ENCODE measurements at places on chromosomes 3 and 15.

DNA sequence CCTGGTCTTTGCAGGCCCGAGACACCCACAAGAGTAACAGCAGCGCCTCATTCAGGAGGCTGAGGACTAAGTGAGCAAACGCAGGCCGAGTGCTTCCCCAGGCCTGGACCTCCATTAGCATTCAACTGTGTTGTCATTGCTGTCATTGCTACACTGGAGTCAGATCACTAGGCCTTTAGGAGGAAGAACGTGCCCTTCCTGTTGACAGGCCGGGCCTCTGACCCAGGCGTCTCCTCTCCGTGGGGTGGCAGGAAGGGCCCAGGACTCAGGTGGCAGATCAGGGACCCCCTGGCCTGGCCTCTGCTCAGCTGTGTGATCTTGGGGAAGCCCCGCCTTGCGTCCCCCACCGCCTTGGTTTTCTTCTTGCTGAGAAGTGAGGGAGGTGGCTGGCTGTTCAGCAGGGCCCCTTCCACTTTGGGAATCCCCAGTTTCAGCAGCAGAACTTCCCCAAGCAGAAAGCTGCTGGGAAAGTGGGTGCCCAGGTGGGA, 19.1 kb downstream of the ZDHHC19 start:
- no peak for DNase-seq

DNA sequence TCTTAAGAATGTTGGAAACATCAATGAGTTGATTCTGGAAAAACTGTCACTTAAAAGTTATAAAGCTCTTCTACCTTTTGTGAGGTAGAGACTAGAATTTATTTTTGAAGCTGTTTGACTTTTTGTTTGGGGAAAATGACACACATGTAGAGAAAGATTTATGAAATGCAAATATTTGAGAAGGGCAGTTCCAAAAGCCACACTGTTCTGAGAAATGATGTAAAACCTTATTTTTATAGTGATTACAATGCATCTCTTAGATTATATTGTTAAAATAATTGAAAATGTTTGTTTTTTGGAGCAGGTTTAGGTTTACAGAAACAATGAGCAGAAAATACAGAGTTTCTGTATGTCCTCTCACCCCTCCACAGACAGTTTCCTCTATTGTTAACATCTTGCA, 116.1 kb upstream of the CMC1 start:
- no peak for DNase-seq

GRCh38 chr3:194267744-194268653, 83.1 kb downstream of the CPN2 start:
- peak; percentile 89 for DNase-seq

GRCh38 chr3:6098516-6099157, 762.3 kb upstream of the GRM7 start:
- DNase-seq, result no peak

GRCh38 chr3:38558864-38559263, 62.7 kb downstream of the EXOG start:
- no peak for DNase-seq

- no peak for DNase-seq
Observed at GRCh38 chr3:8555725-8556472, 54.3 kb downstream of the LMCD1 start.

- no peak for DNase-seq
Observed at GRCh38 chr3:58683466-58683865, 16.9 kb upstream of the FAM3D start.

GRCh38 chr3:4401441-4401840, 65.6 kb downstream of the SUMF1 start:
- no peak for DNase-seq

- DNase-seq, result no peak
Observed at GRCh38 chr3:61771976-61772375, 210.6 kb downstream of the PTPRG start.

DNA sequence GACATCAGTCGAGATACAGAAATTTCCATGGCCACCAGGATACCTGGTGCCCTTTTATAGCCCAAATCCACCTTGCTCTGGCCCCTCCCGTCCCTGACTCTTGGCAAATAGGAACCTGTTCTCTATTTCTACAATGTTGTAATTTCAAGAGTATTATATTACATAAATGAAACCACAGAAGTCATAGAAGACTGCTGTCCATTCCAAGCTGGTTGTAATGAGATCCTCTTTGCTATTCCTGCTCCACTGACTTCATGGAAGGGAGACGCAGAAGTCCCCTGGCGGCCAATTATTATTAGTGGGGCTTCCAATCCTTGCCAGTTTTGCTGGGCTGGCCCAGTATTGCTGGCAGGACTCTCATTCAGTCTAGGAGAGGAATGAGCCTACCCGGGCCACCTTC, 26.6 kb downstream of the DCP1A start:
- DNase-seq, result no peak

GRCh38 chr3:11909726-11910125, 63.0 kb upstream of the TAMM41 start:
- DNase-seq, result no peak

DNA sequence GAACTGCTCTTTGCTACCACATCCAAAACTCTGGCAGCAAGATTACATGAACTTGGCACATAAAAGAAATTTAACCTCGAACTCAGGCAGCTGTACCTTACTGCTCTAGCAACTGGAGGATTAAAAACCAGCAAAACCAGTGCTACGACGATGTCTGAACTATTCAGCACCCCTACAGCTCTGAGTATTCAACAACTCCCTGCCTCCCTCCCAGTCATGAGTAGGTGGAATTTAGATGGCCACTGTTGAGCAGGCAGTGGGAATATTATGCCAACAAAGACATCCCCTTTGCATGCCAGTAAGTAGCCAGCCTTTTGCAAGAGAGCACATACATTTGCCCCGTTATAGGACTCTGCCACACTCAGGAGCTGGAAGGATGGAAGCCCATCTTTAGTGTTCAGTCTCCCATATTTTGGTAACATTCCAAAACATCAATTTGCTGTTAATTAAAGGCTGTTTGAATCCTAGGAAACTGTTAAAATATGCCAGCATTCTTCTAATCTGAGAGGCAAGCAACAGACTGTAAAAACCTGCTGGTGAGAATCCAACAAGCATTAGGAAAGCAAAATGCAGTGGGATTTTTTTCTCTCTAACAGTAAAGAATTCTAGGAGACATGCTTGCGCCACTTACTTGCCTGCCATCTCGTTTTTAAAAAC, 85.4 kb downstream of the ZNF385D start:
- no peak for DNase-seq

DNA sequence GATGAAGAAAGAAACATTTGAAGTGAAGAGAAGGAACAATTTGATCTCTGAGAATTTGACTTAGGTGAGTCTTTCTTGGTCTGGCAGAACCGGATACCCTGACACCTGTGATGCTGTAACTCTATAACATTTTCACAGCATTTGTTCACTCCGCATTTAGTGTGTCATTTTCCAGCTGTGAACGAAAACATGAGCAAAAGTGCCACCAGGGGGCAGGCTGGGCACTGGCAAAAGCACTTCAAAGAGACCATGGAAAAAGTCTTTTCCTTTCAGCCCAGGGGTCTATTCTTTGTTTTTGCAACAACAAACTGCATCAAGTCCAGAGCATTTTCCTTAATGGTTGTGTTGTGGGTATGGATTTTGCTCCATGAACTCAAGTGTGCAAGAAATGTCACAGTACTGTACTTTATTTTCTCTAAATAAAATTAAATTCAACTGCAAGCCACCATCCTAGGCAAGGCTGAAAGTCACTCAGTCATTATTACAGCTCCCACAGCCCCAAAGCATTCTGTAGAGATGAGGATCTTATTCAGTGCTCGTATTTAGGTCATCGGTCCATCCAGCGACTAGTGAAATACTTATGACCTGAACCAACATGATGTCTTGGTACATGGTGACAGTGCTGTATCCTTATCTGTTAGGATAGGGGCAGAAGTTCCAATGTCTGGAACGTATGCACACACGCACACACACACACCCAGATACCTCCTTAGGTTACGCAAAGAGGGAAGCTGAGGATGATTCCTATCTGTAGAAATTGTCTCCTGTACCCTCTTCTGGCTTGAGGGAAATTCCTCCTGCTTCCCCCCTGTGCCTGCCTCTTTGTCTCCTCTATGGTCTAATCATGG, 125.5 kb downstream of the GADL1 start:
- peak; percentile 64 for DNase-seq

- no peak for DNase-seq
Observed at GRCh38 chr3:136192831-136193230, 3.3 kb downstream of the MSL2 start.

DNA sequence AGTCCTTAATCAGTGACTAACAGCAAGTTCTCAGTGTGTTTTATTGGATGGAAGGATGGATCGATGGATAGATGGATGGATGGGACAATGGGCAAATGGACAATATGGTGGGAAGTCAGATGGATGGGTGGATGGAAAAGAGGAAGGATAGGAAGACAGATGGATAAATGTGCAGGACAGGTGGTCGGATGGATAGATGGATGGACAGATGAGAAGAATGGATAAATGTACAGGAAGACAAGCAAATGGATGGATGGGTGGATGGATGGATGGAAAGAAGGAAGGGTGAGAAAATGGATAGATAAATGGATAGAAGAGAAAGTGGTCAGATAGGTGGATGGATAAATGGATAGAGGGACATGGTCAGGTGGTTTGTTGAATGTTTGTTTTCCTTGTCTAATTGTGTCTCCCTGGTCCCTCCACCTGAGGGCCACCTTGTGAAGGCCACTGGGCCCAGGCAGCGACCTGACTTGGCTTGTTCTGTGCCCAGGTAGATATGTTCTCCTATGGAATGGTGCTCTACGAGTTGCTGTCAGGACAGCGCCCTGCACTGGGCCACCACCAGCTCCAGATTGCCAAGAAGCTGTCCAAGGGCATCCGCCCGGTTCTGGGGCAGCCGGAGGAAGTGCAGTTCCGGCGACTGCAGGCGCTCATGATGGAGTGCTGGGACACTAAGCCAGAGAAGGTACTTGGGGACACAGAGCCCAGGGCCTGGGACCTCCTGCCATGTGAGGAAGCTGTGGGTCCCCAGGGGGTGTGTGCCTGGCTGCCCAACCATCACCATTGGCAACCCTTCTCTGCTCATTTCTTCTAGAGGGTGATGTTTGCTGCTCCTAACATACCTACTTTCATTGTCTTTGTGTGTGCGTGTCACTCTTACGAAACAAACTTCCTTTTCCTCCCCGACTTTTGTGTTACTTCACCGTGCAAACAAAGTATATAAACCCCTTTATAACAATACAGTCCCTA, 137.5 kb downstream of the LRRK1 start:
- no peak for DNase-seq

DNA sequence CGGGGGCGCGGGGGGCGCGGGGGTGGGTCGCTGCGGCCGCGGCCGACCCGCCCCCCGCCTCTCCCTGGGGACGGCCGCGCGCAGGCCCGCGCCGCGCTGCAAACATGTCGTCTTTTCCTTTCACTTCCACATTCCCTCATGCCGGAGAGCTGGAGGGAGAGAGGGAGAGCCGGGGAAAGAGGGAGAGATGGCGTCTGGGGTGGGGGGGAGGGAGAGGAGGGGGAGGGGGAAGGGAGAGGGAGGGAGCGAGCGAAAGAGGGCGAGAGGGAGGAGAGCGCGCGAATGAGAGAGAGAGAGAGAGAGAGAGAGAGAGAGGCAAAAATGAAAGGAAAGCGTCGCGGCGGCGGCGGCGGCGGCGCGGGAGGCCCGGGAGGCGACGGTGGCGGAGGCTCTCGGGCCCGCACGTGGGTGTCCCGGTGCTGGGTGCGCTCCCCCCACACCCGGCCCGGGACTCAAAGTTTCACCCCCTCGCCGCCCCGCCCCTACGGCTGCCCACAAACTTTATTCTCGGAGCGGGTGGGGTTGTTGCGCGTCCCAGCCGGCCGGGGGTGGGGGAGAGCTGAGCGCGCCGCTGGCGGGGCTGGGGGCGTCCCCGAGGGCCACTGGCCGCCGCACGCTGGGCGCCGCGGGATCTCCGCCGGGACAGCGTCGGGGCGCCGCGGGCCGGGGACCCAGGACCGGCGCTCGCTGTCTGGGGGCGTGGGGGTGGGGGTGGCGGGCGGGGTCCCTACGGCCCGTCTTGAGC, 731 bp downstream of the ZNF710 start:
- peak; percentile 51 for DNase-seq

DNA sequence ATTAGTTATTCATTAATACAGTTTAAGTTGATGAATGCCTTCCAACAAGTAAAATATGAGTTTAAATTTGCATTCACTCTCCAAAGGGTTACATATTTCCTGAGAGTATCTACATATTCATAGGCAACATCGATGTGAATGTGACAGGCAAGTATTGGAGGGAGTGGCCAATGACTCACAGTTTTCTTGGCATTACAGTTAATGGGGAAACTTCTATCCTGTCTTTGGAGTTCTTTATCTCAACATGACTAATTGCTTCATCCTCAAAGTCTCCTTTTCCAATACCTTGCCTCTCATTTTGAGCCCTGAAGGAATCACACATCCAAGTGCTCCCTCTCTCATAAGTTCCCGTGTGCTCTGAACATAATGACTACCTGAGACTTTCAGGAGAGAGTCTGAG, 439.7 kb upstream of the FRG2C start:
- no peak for DNase-seq

DNA sequence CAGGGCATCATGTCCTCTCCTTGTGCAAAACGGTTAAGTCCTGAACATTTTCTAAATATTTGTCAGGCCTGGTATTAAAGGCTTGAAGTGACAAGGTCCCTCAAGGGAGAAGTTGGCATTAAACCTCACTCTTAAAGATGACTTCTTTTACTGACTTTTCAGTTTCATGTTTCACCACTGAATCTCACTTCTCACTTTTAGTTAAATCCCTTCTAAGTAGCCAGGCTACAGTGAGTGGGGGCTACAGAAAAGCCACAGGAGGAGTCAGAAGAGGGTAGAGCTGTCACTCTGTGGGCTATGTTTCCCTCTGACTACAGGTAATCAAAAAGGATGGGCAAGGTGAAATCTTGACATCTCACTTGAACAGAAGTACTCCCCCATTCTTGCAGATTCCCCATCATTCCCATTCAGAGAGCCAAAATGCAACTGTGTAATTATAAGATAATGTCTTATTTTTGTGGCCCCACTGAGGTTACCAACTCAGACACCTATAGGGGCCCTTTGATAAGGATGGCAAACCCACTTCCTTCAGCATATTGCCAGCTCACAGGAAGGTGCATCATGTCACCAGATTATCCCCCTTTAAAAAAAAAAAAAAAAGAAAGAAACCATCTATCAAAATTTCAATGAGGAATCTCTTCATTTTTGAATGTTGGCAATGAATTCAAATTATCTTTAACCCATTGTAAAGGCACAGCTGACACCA, 790.1 kb upstream of the CFAP20DC start:
- no peak for DNase-seq

GRCh38 chr3:58679974-58680666, 13.5 kb upstream of the FAM3D start:
- DNase-seq, result peak; percentile 25

DNA sequence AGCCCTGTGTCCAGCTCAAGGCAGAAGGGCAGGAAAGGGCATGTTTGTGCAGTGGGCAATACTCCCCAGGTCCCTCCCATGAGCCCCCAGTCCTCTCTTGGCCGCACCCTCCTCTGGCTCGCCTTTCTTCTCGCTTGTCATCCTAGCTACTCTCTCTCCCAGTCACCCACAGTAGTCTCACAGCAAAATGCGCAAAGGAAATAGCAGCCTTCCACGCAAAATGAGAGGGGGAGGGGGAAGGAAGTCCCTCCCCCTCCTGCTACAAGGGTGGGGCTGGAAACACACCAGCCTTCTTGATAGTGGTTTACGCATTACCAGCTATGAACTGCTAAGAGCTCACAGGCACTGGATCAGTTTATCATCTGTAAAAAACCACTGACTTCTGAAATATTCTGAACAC, 83.8 kb downstream of the GADL1 start:
- DNase-seq, result no peak
